ENCODE measurements at places on chromosomes 12 and 14. TPM values are rescaled to one million over a fixed set of nuclear protein-coding genes. Genes with fewer than 3 reads are reported as not detected.
A peak's percentile ranks its signal among the peaks of the same experiment; 100 is the strongest.

RNASE2 gene
- total RNA-seq = not detected

RIMKLB gene
- 30.2 TPM for total RNA-seq

GSG1 gene
- total RNA-seq = not detected

MMP17 gene
- total RNA-seq = 0.50 TPM

CLEC14A gene
- not detected for total RNA-seq

LHX5 gene
- total RNA-seq = 0.67 TPM

BORCS5 gene
- total RNA-seq = 24.8 TPM

SSPN gene
- 1.4 TPM for total RNA-seq

GRIN2B gene
- not detected for total RNA-seq

FAM90A1 gene
- not detected for total RNA-seq

DNA sequence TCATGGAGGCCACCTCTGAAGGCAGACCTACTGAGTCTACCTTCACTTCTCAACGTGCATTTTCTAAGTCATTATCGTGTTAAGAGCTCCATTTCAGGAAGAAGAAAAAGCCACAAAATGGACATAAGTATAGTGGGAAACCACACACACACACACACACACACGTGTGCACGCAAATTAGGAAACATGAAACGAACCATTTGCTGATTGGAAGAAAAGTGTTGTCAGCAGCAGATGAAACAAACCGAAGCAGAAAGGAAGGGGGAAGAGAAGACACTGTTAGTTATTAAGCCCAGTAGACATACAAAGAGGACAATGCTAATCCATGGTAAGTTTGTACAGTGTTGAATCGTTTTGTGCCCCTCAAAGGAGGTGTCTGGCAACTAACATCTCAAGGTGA is 9.9 kb upstream of the VPS33A start:
- DNase-seq = no peak

DNA sequence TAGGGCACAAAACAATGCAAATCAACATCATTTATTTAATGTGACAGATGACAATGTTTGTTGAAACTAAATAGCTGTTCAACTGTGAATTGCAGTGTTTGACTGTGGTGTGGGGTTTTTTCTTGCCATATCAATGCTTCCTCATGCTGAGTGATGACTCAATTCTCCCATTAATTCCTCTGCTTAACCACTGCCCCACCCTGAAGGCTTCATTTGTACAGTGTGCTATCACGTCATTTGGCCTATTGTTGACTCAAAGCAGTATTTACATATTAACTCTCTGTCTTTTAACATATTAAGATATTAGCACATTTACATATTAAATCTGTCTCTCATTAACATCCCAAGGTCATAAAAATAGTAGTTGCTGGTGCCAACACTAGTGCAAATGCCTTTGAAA is 164.8 kb upstream of the NRXN3 start:
- DNase-seq = peak; percentile 91

- DNase-seq = peak; percentile 29
Observed at GRCh38 chr12:96493106-96493505, 3.7 kb downstream of the CFAP54 start.

GRCh38 chr12:101759396-101760047 is 20.3 kb upstream of the SYCP3 start:
- DNase-seq = peak; percentile 19

- no peak for DNase-seq
Observed at GRCh38 chr12:65504417-65504816, 225.9 kb downstream of the MSRB3 start.

GRCh38 chr14:64680013-64680713 is 24.1 kb upstream of the PLEKHG3 start:
- DNase-seq = peak; percentile 99

GRCh38 chr12:114976372-114976771 is 292.4 kb upstream of the TBX3 start:
- no peak for DNase-seq

DNA sequence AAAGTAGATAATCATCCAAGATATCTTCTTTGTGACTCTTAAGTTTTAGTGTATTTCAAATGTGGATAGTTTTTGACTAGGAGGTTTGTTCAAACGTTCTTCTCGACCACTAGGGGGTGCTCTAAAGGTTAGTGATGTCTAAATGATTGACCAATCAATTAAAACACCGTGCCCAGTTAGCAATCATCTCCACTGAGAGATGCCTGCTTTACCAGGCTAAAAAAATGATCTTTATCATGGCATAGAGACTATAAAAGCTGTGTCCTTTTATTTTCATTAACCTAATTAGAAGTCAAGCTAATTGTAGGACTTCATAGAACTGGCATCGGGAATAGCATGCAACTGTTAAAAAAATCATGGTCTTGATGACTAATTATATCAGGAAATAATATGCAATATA is 153.9 kb downstream of the PRKCH start:
- DNase-seq = peak; percentile 62

- DNase-seq = no peak
Observed at GRCh38 chr14:95489214-95490137, 27.0 kb downstream of the SYNE3 start.

- DNase-seq = no peak
Observed at GRCh38 chr12:129294868-129295267, 441.6 kb downstream of the GLT1D1 start.

DNA sequence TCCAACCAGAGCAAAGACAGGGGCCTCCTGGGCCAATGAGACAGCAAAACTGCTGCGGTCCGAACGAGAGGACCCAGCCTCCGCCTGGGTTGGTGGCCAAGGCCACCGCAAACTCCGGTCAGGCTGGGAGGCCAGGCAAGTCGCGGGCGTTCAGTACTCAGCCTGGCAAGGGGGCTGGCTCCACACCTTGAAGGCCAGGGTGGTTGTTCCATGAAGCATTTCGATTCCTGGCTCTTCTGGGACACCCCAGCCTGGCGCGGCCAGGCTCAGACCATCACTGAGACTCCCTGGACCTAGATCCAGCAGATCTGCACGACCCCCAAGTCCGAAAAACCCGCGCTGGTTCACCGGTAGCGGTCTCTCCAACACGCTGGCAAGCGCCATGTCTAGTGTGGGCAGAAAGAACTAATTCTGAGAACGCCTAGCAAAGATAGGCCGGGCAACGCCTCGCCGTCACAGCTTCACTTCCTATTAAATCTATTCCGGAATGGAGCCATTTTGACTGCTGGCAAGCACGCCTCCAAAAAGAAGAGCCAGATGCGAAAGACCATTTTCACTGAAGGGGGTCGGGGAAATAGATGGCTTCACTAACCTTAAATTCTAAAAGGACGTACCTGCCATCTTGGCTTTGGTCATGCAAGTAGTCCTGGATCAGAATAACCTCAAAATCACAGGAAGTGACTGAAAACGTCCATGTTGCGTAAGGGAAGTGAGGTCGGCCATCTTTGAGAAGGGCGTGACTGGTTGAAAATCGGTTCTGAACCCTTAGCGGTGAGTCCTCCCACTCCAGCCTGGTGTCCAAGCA is at the start of gene PSMB5:
Gene PSMB5, minus strand, starts transcription at position 403 of the 805 bp plus-strand sequence. Its CDS starts 19 bp downstream, at position 384.
- peak; percentile 93 for DNase-seq

DNA sequence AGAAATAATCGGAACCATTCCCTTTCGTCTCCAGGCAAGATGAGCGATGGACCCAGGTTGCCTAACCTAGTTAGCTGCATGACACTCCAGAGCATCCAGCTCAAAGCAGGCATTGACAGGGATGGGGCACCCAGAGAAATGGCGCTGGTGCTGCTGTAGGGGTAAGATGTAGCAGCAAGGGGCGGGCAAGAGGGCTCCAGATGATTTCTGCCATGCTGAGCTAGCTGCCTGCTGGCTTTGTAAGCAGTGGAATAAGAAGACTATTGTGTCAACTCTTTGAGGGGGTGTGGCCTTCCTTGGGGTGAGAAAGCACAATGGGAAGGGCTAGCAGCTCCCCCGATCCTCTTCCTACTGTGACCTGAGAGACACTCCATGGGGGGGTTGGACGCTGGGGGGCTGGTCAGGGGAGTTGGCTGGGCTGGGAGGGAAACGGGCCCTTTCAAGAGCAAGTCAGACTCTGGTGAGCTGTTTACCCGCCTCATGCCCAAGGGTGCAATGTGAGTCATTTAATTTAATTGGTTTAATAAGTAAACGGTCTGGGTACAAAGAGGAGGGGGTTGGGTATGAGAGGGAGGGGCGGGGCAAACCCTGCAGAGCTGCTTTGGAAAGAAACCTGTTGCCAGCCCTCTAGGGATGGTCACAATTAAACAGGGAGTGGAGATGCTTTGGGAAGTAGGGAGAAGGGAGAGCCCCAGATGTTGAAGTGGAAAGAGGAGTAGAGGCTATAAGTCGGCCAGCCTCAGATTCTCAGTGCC is 50.5 kb downstream of the B4GALNT3 start:
- DNase-seq = peak; percentile 21

GRCh38 chr12:56995201-56995929 is 11.0 kb downstream of the ZBTB39 start:
- DNase-seq = no peak

- DNase-seq = peak; percentile 68
Observed at GRCh38 chr14:24317141-24317928, 6.0 kb downstream of the LTB4R start.

GRCh38 chr12:23587833-23588559 is 361.5 kb downstream of the SOX5 start:
- DNase-seq = no peak

DNA sequence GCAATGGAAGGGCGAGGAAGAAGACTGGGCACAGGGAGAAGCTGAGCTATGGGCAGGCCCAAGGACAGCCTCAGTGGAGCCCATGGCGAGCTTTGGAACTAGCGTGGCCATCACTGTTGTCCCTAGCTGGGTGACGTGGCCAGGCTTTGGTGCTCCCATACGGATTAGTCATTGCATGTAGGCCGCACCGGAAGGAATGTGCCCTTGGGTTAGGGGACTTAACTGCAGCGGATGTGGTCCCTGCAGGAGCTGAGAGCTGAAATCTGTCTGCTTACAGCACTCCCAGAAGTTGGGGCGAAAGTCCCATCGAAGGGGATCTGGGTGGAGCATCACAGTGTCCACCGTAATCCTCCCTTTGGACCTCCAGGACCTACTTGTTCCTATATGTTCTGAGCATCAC is 133.7 kb downstream of the PAPOLA start:
- no peak for DNase-seq

- DNase-seq = no peak
Observed at GRCh38 chr14:84028080-84028604, 1501.8 kb upstream of the FLRT2 start.

GRCh38 chr12:98296462-98297079 is 218.8 kb upstream of the TMPO start:
- peak; percentile 7 for DNase-seq

GRCh38 chr12:31518680-31519227 is 72.2 kb downstream of the DENND5B start:
- DNase-seq = peak; percentile 97

- no peak for DNase-seq
Observed at GRCh38 chr14:41743140-41743539, 136.5 kb downstream of the LRFN5 start.

- no peak for DNase-seq
Observed at GRCh38 chr14:105879867-105880561, 353.6 kb downstream of the TMEM121 start.

GRCh38 chr14:90491221-90491885 is 94.5 kb downstream of the CALM1 start:
- DNase-seq = no peak

DNA sequence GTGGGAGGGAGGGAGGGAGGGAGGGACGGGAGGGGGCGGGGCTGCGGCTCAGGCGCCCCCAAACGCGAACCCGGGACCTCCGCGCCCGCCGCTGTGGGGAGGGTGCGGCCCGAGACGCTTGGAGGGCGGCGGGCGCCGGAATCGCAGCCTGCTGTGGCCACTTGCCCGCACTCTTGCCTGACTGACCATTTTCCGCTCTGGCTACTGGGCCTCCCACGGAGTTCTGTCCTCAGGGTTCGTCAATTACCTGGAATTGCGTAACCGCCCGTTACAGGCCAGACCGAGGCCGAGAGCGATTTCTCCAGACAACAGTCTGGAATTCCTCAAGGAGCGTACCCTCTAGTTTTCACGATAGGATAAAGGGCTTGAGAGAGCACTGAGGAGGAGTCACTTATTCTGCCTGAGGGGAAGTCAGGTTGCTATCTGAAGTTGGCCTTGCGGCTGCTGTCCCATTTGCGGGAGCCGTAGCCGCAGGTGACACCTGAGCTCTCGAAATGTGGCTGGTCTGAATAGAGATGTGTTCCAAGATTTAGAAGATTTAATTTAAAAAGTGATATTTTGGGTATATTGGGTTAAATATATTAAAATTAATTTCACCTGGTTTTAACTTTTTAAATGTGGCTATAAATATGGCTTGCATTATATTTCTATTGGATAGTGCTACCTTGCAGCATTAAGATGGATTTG is 446 bp upstream of the ZNF641 start:
- DNase-seq = peak; percentile 69

DNA sequence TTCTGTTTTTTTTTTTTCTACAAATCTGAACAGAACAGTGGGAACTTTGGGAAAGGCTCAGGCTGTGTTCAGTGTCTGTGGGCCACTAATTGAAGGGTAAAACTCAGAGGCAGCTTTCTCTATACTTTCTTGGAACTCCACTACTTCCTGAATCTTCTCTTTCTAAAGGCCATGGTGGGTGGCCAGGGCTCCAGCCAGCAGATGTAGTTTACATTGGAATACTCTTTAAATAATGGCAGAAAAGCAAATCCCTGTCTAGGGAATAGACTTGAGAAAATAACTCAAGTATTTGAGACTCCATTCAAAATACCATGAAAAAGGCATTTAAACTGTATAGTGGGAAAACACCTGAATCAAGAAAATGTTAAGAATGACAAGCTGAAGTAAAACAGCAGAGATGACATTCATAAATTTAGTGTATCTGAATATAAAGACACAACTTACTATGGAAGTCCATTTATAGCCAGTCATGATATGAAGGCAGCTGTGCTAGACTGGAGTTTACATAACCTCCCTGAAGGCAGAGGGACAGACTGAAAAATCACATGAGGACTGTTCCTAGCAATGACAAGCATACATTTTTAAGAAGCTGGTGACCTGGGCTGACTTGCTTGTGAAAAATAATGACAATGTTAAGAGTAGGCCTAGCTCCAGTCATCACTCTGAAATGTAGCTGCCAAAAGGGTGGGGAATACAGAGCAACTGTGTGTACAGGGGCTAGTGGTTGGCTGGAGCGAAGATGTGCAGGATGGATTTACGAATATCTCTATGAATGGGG is 168.6 kb downstream of the STXBP6 start:
- DNase-seq = no peak

- DNase-seq = no peak
Observed at GRCh38 chr12:97275256-97275655, 187.3 kb upstream of the RMST start.

DNA sequence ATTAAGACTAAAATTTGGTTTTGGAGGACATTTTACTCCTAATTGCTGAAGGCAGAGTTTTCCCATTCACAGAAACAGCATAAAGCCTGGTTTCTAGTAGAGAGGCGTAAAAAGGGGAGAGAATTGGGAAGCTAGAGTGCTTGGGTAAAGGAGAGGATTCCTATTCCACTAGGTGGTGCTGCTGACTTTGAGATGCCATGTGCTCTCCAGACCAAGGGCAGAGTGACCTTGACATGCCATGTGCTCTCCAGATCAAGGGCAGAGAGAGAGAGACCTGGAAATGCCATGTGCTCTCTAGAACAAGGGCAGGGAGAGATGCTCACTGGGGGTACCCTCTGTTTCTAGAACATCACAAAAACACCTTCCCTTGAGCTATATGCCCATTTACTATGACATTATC is 176.2 kb upstream of the PDZRN4 start:
- DNase-seq = no peak

All from mammary epithelial cell (primary cell).